Amniotic stem cell (primary cell): ENCODE measurements at places on chromosomes 2 and 18.

DNA sequence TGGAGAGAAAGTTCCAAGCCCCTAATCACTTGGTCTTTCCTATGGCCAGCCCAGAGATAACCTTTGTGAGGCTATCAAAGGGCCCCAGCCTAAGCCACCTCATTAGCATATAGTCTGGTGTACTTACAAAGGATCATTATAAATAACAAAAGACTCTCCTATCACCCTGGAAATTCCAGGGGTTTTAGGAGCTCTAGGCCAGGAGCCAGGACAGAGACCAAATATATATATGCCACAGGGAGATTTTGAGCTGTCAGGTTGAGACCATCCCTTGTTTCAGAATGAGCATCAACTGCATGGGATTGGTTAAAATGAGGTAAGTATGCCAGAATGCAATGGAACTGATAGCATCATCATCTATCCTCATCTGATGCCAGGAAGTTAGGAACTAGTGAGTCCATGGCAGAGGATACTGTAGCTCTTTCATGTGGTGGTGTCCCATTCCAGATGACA lies 32.1 kb upstream of the CHRNA1 start:
- DNase-seq, result no peak

DNA sequence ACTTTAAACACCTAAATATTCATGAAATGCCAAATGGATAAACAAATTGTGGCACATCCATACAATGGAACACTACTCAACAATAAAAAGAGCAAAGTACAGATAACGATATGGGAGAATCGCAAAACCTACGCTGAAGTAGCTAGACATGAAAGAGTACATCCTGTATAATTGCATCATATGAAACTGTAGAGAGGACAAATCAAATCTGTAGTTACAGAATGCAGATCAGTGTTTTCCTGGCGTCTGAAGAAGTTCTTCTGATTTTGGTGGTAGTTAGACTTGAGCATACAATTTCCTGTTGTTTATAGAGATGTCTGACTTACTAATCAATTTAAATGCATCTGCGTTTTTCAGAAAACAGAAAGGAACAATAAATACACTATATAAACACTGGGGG lies 394.4 kb downstream of the SOCS6 start:
- no peak for DNase-seq

DNA sequence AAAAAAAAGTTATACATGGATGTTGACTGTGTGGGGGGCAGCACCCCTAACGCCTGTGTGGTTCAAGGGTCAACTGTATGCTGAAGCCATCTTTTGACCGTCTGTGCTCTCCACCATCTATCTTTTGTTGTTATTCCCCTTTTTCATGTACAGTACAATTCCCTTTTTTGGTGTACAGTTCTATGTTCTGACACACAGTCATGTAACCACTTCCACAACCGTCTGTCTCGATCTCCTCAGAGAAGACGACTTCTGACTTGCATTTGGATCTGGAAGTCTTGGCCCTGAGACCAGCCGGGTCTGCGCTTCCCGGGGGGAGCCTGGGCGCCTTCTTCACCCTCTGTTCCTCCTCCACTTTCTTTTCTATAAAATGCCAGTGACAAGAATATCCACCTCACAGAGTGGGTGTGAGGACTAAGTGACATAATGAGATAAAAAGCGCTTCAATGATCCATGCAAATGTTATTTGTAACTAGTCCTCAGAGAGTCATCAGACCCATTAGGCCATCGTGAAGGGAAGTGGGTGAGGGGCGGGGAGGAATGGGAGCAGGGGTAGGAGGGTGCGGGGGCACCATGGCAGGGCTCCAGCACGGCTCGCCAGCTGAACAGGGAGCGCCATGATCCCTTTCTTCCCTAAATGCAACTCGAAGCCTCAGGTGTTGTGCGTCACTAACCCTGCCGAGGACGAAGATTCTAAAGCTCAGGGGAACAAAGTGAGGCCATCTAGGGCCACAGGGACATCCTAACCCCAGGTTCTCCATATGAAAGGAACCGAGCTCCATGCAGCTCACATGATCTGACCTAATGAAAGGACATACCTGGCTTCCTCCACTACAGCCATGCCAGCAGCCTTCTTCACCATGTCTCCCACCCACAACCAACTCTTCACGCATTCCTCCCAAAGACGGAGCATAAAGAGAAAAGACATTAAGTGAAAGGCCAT lies 16.6 kb downstream of the ADCY3 start:
- no peak for DNase-seq

DNA sequence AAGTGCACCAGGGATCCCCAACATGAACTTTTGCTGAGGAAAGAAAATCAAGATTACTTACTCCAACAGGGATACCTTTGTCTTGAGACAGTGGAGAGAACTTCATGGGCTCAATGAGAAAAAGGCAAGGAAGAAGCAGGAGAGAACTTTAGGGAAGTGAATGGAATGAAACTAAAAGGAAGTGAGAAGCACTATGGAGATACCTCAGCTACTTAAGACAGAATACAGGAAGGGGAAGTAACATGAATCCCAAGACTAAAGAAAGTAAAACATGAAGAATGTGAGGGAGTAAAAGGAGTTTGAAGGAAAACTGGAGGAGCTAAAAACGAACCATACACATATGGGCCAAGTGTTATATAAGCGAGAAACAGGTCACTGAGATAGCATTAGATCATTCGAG lies 32.4 kb upstream of the ACTR3 start:
- no peak for DNase-seq

- no peak for DNase-seq
Observed at GRCh38 chr2:235739704-235740415, 246.0 kb downstream of the AGAP1 start.

DNA sequence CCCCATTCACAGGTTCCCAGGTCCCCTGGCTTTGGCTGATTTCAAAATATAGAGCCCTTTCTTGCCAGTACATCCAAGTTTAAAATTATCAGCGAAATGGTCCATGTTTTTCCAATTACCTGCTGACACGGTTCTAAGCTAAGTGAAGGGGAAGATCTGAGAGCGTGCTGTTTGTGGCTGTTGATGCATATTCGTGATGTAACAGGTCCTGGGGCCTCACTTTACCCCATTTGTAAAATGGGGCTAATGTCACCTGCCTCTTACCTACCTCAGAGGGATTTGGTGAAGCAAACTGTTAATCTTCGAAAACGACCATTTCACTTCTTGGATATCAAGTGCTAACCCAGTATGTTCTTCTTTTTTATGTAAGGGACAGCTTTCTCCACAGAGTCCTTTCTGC lies 33.0 kb downstream of the SLC1A4 start:
- no peak for DNase-seq

GRCh38 chr2:150030436-150031190 lies 443.0 kb upstream of the MMADHC start:
- no peak for DNase-seq

GRCh38 chr2:204775766-204776165 lies 230.5 kb downstream of the PARD3B start:
- DNase-seq, result no peak

DNA sequence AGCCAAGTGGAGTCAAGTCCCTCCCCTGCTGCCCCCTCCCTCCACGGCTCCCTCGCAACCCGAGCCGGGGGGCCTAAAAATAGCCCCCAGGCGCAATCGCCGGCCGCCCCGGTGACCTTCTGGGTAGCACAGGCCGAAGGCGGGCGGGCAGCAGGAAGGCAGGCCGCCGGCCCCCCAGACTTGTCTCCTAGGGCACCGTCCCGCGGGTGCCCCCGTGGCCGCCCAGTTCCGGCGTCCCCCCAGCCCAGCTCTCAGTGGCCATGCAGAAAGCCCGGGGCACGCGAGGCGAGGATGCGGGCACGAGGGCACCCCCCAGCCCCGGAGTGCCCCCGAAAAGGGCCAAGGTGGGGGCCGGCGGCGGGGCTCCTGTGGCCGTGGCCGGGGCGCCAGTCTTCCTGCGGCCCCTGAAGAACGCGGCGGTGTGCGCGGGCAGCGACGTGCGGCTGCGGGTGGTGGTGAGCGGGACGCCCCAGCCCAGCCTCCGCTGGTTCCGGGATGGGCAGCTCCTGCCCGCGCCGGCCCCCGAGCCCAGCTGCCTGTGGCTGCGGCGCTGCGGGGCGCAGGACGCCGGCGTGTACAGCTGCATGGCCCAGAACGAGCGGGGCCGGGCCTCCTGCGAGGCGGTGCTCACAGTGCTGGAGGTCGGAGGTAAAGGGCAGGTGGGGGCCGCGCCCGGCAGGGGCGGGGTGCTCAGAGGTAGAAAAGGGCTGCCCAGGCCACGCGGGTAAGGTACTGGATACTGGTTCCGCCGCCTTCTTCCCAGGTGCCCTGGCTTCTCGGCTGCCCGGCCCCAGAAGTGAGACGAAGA lies at the start of gene SPEG:
Gene SPEG (plus strand): TSS at position 126 of the 808 bp plus-strand sequence. CDS start 135 bp downstream, at position 261.
- no peak for DNase-seq

DNA sequence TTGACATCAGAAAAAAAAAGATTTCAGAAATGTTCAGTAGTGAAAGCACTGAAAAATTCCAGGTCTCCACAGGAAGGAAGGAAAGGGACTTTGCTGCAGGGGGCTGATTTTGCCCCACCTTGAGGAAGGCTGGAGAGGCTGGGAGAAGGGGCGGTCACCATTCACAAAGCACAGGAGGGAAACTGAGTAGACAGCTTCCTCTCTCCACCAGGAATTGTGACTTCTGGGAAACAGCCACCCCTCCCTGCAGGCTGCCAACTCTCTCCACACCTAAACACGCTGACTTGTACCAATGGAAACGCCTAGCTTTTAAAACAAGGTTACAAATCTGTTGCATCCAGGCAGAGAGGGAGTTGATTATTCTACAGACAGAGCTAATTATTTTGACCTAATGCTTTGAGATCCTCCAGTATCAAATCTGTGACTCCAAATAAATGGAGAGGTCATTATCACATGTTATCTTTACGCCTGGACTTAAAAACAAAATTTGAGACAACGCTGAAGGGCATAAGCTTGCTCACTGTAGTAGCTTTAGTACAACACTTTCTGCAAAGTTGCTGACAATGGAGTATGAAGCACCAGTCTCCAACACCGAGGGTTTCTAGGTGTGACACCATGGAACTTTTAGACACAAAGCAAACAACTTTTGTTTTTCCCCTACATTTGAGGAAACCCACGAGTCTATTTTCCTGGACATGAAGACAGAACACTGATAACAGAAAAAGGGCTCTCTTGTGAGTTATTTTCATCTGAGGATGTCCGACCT lies 42.7 kb downstream of the EPHA4 start:
- DNase-seq, result no peak

GRCh38 chr2:208015475-208015874 lies 9.9 kb downstream of the PLEKHM3 start:
- DNase-seq, result no peak

- DNase-seq, result no peak
Observed at GRCh38 chr18:10499230-10499629, 26.6 kb upstream of the NAPG start.

DNA sequence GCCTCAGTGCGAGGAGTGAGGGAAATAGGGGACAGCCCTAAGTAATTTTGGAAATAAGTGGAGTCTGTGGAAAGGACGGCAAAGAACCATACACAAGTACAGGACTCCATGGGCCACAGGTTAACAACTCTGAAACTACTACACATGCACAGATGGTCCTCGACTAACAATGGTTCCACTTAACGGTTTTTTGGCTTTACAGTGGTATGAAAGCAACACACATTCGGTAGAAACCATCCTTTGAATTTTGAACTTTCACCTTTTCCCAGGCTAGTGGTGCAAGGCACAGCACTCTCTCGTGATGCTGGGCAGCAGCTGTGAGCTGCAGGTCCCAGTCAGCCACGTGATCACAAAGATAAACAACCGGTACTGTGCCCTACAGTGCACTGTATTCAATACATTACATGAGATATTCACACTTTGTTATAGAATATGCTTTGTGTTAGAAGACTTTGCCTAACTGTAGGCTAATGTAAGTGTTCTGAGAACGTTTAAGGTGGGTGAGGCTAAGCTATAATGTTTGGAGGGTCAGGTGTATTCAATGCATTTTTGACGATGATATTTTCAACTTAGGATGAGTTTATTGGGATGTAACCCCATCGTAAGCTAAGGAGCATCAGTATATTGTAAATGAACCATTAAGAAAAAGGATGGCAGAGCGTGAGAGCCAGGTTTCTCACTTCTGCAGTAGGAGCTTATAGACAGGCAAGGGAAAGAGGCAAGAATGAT lies 44.6 kb downstream of the TBC1D8 start:
- DNase-seq, result no peak

- DNase-seq, result no peak
Observed at GRCh38 chr2:2260696-2261268, 70.3 kb downstream of the MYT1L start.

DNA sequence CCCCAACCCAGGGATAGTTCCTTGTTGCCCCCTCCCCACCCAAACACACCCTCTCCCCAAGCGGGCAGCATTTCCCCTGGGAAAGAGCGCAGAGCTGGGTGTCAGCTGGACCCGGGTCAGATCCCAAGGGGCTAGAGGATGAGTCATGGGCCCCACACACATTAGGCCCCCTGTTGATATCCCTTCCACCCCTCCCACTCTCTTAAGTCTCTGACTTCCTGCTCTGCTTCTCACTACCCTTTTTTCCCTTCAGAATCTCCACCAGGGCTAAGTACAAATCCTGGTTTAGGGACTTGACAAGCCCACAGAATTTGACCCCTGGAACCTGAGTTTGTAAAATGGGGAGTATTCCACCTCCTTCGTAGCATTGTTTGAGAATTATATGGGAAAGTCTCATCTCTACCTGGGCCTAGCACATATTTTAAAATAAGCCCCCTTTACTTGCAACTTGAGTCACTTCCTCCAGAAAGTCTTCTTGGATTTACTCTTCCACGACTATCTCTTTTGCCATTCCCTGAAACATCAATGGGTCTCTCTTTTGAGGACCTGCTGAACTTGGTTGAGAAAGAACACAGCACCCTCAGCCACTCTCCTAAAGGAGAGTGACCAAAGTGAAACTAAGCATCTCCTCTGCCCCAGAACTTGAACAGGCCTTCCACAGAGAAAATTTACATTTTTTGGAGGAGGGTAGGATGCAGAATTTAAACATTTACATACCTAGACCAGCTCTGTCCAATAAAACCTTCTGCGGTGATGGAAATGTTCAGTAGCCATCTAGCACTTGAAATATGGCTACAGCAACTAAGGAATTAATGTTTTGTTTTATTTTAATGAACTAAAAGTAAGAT lies 4.7 kb downstream of the RTKN start:
- no peak for DNase-seq

DNA sequence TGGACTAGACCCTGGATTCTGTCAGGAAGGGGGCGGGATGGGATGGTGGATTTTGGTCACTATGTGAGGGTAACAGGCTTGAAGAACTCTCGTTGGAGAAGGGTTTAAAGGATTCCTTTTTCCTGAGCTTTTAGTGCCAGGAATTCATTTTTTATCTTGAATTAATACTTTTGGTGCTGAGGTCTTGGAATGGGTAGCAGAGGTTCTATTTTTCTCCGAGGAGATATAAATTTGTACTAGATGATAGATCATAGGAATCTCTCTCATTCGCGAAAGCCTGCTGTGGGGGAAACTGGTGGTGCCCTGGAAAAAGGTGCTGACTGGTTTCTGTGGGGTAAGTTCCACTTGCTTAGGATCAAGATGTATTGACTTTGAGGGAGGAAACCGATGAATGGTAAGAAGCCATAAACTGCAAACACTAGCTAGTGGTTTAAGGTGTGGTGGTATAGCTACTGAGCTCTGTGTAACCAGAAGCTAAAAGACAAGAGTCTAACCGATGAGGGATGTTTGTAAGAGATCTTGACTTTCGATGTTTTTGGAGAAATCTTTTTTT lies 706 bp downstream of the AGPS start:
- no peak for DNase-seq

GRCh38 chr2:217900780-217901360 lies 101.9 kb downstream of the TNS1 start:
- DNase-seq, result no peak

- DNase-seq, result no peak
Observed at GRCh38 chr2:2243666-2244065, 87.4 kb downstream of the MYT1L start.
